NCI-H345 (cell line): ENCODE measurements at places on chromosomes 1 and 21.

DNA sequence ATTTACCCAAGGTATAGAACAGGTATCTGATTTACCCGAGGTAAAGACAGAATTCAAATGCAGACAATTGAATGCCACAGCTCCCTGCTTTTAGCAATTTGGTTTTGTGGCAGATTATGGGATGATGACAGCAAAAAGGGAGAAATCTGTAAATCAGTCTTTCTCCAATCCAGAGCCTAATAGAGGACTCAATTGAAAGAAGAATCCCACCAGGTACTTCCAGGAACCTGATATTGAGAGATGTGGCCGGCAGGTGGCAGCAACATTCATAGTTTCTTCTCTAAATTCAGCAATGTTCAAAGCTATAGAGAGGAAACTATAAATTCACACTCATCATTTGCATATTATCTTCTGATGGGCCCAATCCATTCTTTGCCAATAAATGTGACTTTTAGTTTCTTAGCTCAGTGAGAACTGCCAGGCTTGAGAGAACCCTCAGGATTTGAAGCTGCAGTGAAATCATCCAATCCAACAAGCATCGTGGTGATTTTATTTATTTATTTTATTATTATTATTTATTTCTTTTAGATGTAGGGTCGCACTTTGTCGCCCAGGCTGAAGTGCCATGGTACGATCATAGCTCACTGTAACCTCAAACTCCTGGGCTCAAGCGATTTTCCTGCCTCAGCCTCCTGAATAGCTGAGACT lies 9.8 kb upstream of the PHACTR4 start:
- peak; percentile 59 for DNase-seq

DNA sequence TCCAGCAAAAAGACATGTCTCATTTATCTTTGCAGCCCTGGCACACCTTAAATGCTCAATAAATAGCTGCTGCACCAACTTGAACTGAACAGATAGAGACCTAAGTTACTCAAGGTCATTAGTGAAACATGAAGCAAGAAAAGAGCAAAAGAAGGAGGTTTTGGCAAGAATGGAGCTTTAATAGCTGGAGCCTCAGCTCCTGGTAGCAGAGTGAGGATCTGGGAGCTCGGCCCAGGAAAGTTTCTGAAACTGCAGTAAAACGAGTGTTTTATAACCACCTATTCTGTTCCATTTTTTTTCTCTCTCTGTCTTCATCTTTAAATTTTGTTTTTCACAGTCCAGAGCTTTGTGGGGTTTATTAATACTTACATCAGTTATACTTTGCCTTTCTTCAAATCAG lies 207.5 kb downstream of the SETD4 start:
- no peak for DNase-seq

DNA sequence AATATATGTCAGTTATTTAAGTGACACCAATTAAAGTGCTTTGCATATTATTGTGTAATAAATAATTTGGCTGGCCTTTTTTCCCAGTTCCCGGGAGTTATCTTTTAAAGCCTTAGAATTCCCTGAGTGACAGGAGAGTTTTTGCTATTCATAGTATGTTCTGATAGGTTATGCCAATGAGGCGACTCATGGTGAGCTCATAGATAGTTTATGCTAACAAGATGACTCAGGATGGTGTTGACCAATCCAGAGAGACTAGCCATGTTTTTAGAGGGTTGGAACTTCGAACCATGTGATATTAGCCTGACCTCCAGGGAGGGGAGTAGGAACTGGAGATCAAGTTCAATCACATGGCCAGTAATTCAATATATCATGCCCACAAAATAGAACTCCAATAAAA lies 310.8 kb downstream of the USP25 start:
- DNase-seq, result no peak

GRCh38 chr1:3069491-3070308 lies 697 bp downstream of the PRDM16 start:
- no peak for DNase-seq

- no peak for DNase-seq
Observed at GRCh38 chr1:83836543-83836942, 162.4 kb downstream of the TTLL7 start.
